ENCODE measurements at places on chromosomes 3 and 15.

GRCh38 chr3:21704796-21705195, 46.2 kb downstream of the ZNF385D start:
- DNase-seq, result no peak

GRCh38 chr15:65556622-65557021, 26.4 kb downstream of the HACD3 start:
- DNase-seq, result no peak

DNA sequence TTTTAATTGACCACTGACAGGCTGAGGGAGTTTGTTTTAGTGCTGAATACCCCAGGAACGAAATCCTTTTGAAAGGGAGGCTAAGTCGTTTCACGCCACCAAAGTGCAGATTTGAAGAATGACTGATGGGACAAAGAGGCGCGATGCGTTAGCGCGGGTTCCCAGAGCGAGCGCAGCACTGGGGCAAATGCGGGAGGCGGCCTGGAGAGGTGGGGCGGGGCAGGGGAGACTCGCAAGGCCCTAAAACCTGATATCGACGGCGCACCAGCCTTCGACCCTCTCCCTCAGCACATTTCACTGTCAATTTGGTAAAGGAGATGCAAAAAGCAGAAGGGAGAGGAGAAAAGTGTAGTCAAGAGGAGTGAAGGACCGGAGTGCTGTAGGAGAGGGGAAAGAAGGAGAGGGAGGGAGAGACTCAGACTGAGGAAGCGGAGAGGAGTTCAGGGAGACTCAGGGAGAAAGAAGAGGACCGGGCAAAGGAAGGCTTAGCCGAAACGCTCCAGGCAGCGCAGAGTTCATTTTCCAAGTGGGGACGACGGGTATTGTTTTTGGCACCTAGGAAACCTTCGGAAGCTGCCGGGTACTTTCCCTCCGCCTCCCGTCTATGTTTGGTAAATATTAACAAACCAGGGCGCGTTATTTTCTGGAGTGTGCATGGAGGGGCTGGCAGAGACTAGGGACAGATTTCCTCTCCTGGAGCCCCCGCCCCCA, 3.8 kb upstream of the FOXB1 start:
- DNase-seq, result no peak

- no peak for DNase-seq
These were observed 48.7 kb downstream of the BSN start for GRCh38 chr3:49602877-49603411.

GRCh38 chr3:83769791-83770663, 1188.8 kb upstream of the CADM2 start:
- no peak for DNase-seq

Data from adipocyte (in vitro differentiated cells).